AG04449 (cell line): ENCODE measurements at places on chromosomes 13 and 19.

GRCh38 chr19:55353356-55353802, 1.1 kb downstream of the COX6B2 start:
- DNase-seq = no peak

- no peak for DNase-seq
Measured at GRCh38 chr13:88429862-88430261, 758.7 kb downstream of the SLITRK5 start.

- DNase-seq = no peak
Measured at GRCh38 chr19:35157431-35157830, 2.9 kb downstream of the FXYD5 start.

GRCh38 chr13:107847406-107847805, 367.9 kb downstream of the LIG4 start:
- no peak for DNase-seq

- DNase-seq = no peak
Measured at GRCh38 chr19:13068085-13068846, 34.4 kb downstream of the LYL1 start.

GRCh38 chr19:7888145-7888825, at the start of gene LRRC8E:
Gene LRRC8E, plus strand, starts transcription at chr19:7888510. Its CDS starts 7,094 bp downstream, at chr19:7895604.
- no peak for DNase-seq

DNA sequence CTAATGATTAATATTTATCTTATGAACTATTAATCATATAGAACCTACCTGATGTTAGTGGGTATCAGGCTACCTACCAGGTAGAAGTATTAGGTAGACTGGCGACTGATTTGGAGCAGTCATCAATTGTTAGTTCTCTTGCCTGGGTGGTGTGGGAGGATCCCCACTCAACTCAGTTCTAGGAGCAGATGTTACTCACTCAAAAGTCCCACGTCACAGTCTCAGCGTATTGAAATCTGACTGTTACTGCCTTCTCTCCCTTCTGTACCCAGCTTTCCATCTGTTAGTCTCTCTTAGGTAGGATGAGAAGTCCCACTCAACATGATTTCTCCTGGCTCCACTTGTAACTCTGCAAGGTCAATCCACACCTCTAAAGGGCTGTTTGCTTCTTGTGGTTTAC, 102.7 kb downstream of the OLFM4 start:
- no peak for DNase-seq

GRCh38 chr19:56324436-56324835, 9.8 kb upstream of the ZSCAN5A start:
- DNase-seq = no peak

GRCh38 chr13:30676672-30677071, 58.7 kb upstream of the ALOX5AP start:
- DNase-seq = no peak

DNA sequence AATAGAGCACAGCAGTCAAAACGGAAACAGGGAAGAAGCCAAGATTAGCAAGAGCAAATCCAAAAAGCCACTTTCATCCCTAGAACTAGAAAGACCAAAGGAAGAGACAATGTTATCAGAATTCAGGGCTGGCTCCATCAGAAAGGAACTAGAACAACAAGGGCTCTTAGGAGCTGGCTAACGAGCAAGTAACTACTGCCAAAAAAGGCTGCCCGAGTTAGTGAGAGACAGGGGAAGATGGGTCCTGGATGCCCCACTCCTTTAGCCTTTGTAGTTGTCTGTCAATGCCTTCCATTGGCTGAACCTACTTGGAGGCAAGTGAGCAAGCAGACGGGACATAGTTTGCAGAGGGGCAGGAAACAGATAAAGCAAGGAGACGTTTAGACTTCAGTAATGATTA, 240.4 kb downstream of the KLF12 start:
- DNase-seq = no peak

DNA sequence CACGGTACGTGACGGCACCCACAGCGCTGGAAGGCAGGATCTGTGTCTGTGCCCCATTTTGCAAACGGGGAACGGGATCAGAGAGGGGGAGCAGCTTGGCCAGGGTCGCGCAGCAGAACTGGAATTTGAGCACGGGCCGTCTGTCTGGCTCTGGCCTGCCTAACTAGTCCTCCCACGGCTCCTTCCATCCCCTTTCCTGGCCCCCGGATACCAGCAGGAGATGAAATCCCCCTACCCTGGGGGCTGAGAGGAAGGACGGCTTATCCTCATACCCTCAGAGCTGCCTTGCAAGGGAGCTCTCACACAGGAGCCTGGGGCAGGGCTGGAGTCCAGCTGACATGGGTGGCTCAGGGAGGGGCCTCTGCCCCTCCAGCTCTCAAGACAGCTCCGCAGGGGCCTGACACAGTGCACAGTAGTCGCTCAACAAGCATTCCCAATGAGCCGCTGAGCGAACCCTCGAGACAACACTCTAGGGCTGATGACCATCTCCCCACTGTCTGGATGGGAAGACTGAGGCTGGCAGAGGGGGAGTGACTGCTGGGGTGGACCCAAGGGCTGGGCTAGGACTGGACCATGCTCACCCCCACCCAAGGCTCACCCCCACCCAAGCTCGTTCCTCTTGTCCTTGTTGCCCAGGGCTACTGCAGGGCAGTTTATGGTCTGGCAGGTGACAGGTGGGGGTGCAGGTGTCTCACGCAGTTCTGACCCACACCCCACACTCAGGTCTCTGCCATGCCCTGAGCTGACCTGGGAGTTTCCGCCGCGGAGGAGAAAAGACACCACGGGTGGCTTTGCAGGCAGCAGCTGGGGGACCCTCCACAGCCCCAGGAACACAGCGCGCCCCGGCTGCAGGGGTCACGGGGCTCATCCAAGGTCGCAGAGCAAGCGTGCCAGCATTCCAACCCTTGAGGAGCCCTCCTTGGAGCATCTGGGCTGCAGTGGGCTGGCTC, 4.0 kb downstream of the ZBTB7A start:
- DNase-seq = no peak

- DNase-seq = no peak
Measured at GRCh38 chr19:44666852-44667556, 4.3 kb upstream of the CEACAM19 start.

- no peak for DNase-seq
Measured at GRCh38 chr19:51201712-51202111, 23.2 kb upstream of the CD33 start.

DNA sequence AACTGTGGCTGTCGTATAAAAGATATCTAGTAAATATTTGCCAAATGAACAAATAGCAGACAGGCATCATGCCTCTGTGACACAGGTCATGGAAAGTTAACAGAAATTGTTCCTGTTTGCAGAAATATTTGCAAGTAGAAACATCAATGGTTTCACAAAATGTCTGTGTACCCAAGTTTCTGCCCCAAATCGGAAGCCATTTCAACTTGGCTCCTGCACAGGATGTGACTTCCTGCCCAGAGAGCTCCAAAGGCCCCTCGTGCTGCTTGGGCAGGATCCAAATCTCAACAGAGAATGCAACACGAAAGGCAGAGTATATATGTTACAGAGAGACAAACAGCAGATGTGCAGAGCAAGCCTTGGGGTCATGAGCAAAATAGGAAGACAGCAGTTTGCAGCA, 95.5 kb upstream of the SERP2 start:
- no peak for DNase-seq

GRCh38 chr13:21071924-21072323, 10.5 kb upstream of the LATS2 start:
- DNase-seq = no peak

DNA sequence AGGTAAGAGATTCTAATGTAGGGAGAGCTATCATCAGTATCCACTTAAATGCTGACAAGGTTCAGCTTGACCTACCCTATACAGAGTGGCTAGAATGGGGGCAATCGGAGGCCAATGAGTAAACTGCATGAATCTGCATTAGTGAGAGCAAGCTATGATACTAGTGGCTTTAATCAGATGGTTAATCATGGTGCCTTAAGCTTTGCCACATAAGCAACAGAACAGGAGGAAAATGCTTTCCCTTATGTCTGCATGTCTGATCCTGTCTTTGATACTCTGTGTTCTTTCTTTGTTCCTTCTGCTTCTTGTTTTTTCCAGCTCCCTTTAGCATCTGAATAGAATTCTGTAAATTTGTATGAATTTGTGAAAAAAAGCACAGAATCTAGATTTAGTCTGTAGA, 91.1 kb downstream of the WDFY2 start:
- DNase-seq = no peak

- no peak for DNase-seq
Measured at GRCh38 chr13:46232281-46232680, 20.6 kb downstream of the LRRC63 start.

GRCh38 chr13:86765462-86765861, 905.7 kb upstream of the SLITRK5 start:
- no peak for DNase-seq

- DNase-seq = no peak
Measured at GRCh38 chr13:25963674-25964073, 88.1 kb downstream of the SHISA2 start.

DNA sequence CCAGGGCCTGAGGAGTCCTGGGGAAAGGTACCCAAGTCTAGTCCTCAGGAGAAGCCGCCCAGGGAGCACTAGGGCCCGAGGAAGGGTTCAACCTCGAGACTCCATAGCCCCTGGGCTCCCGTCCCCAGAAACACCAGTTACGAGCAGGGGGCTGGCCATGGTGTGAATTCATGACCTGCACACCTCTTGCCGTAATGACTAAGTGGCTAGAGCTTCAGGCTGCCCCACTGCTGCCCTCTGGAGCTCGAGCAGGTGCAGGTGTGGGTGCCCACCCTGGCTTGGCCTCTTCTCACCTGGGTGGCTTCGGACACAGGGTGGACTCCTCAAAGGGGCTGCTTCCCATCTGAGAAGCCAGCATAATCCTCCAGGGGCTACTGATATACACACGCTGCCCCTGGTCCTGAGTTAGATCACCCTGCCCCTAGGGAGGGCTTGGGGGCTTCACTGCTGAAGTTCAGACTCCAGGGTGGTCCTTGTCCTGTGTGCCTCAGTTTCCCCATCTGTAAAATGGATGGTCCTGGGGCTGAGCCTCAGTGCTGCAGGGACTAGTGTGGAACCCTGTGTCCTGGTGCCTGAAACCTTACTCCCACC, 13.6 kb downstream of the SPC24 start:
- no peak for DNase-seq

DNA sequence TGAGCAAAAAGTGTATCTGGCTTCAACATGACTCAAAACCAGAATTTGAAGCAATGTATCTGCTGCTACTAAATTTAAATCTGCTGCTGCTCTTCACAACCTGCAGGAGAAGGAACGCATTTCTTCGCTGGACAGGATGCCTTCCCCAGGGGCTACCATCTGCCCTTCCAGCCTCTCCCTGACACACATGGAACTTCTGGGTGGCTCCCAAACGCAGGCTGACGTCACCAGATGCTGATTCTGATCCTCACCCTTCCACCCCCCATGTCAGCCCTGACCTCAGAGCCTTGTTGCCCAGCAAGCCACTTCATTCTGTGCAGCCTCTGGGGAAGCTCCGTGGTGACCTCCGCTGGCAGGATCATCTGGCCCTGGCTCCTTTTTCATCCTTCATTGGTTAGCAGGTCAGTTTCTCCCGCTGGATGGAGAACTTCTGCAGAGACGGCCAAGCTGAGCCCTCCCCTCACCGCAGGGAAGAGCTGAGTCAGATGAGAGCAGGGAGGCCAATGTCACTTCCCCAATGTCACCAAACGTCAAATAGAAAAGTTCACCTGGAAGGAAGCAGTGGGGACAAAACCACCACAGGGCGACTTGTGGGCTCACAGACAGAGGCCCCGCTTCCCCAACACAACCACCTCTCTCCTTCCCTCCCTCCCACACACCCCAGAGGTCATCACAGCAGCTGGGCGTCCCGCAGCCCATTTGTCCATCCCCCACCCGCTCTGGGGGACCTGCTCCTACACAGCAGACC, 14.0 kb upstream of the RAB20 start:
- DNase-seq = no peak

DNA sequence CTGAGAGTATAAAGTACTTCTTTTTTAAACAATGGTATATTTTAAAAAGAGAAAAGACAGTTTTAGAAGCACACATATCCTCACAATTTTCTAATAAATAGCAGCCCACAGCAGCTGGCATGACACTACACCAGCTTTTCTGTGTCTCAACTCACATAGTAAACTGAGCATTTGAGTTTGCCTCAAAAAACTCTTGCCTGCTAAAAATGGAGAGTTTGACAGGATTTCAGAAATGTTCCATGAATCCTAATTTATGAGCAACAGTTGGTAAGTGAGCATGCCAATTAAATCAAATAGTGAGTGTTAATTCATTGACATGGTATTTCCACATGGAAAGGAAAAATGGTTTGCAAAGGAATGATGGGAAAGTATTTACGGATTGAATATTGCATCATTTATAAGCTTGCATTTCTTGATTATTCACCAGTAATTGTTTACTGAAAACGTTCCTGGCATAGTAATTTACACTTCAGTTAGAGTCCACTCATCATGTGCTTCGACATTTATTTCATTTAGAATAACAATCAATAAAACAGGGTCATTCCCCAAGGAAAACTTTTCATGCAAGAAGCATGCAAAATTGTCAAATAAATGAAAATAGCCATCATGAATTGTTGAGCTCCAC, 323.0 kb downstream of the EFNB2 start:
- DNase-seq = peak; percentile 36

- DNase-seq = no peak
Measured at GRCh38 chr13:63092456-63092855, 1676.8 kb upstream of the PCDH20 start.

GRCh38 chr19:51101171-51101865, 6.9 kb downstream of the CTU1 start:
- DNase-seq = no peak

GRCh38 chr13:33471204-33471603, 185.6 kb upstream of the STARD13 start:
- DNase-seq = no peak

DNA sequence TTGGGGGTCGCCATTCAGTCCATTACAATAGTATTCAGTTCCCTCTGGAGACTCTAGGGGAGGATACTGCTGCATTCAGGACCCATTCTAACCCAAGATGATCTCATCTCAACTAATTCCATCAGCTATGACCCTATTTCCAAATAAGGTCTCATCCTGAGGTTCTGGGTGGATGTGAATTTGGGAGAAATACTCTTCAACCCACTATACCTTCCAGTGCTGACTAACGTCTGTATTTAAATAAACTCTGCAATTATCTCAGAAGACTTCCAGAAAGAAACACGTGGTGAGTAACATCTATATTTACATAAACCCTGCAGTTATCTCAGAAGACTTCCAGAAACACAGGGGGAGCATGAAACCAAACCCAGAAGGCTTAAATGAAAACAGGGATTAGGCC, 1300.7 kb downstream of the PCDH9 start:
- DNase-seq = no peak

- no peak for DNase-seq
Measured at GRCh38 chr19:35211545-35212230, 16.9 kb downstream of the FAM187B start.

DNA sequence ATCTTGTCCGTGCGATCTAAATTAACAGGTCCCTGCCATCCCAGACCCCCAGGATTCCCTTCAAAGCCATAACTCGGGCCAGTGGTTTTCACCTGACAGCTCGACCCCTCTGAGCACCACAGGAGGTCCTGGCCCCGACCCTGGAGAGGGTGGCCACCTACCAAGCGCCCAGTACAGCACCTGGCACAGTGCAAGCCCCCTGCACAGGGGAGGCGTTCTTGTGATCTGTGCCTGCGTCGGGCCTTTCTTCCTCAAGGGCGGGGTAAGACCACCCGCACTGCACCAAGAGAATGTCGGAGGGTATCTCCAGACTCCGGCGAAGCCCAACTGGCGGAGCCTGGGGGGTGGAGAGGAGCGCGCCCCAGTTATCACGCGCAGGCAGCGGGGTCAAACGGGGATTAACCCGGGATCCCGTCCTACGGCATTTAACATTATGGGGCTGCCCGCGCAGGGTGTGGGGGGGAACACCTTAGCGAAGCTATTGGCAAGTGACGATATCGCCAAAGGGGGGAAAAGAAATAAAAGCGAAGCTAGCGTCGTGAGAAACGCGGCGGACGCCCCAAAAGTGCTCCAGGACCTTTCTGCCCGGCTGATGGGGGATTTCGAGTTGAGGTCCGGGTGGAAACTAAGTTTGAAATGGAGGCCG, 1.3 kb upstream of the HNRNPL start:
- DNase-seq = no peak
